ENCODE measurements at places on chromosomes 3 and 15. TPM values are rescaled to one million over a fixed set of nuclear protein-coding genes. Genes with fewer than 3 reads are reported as not detected.
A peak's percentile ranks its signal among the peaks of the same experiment; 100 is the strongest.

PDCD6IP gene
- 266 TPM for total RNA-seq

GOLGA6B gene
- total RNA-seq = not detected

GRCh38 chr3:30286007-30286669 lies 320.3 kb upstream of the TGFBR2 start:
- H3K27me3 ChIP-seq = no peaks in the 10 kb centered on the region
- no peak overlapping the region for H3K27ac ChIP-seq
- peaks cover 20% of the 10 kb centered on the region for H3K4me1 ChIP-seq
- H3K4me3 ChIP-seq = no peak overlapping the region
- no peaks in the 10 kb centered on the region for H3K36me3 ChIP-seq
- DNase-seq = peak; percentile 58

WDR49 gene
- 25.1 TPM for total RNA-seq

SRGAP3 gene
- total RNA-seq = 4.9 TPM

GRCh38 chr3:150925751-150926201 lies 20.5 kb upstream of the MINDY4B start:
- H3K4me1 ChIP-seq = no peaks in the 10 kb centered on the region
- no peak overlapping the region for H3K4me3 ChIP-seq
- no peaks in the 10 kb centered on the region for H3K27me3 ChIP-seq
- no peaks in the 10 kb centered on the region for H3K36me3 ChIP-seq
- peak; percentile 44 for DNase-seq

GOLGA8M gene
- total RNA-seq = 9.3 TPM

- no peak overlapping the region for H3K27ac ChIP-seq
- DNase-seq = no peak
- H3K4me1 ChIP-seq = no peaks in the 10 kb centered on the region
- no peaks in the 10 kb centered on the region for H3K36me3 ChIP-seq
- no peak overlapping the region for H3K4me3 ChIP-seq
- H3K27me3 ChIP-seq = no peaks in the 10 kb centered on the region
Measured at GRCh38 chr15:71627188-71627587, 183.2 kb upstream of the NR2E3 start.

- peak overlapping the region; percentile 79 for H3K4me3 ChIP-seq
- H3K27me3 ChIP-seq = no peaks in the 10 kb centered on the region
- peak overlapping the region; percentile 65 for H3K27ac ChIP-seq
- H3K36me3 ChIP-seq = no peaks in the 10 kb centered on the region
- peaks cover 27% of the 10 kb centered on the region for H3K4me1 ChIP-seq
Measured at GRCh38 chr3:13480340-13481318, 523 bp downstream of the HDAC11 start.

LMAN1L gene
- not detected for total RNA-seq

DNA sequence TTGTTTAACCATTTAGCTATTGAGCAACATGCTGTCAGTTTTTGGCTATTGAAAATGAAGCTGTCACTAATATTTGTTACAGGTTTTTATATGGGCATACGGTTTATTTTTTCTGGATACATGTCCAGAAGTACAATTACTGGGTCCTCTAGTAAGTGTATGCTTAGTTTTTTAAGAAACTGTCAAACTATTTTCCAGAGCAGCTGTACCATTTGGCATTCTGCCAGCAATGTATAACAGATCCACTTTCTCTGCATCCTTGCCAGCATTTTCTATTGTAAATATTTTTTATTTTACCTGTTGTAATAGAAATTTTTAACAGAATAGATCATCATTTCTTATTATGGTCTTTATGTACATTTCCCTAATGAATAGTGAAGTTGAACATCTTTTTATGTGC lies 658.8 kb downstream of the EDEM1 start:
- no peak for DNase-seq
- no peak overlapping the region for H3K4me3 ChIP-seq
- no peak overlapping the region for H3K27ac ChIP-seq
- no peaks in the 10 kb centered on the region for H3K27me3 ChIP-seq
- no peaks in the 10 kb centered on the region for H3K4me1 ChIP-seq

DNA sequence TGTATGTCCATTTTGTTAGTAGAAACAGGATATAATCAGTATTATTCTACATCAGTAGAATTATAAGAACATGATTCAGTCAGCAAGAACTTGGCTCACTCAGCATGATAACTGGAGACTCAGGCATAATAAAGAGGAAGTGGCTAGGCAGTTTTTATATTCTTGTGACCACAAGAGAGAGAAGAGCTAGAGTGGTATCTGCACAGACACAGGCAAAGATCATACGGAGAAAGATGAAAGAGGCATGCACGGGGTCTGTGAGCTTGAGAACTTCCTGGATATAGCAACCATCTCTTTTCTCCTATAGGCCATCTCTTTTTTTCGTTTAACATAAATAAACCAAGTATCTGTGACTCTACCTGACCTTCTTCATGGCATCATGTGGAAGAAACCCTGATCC lies 46.8 kb downstream of the MYO5A start:
- H3K27me3 ChIP-seq = no peaks in the 10 kb centered on the region
- no peaks in the 10 kb centered on the region for H3K36me3 ChIP-seq
- no peak overlapping the region for H3K4me3 ChIP-seq
- no peak for DNase-seq
- H3K27ac ChIP-seq = peak overlapping the region; percentile 34
- peaks cover 10% of the 10 kb centered on the region for H3K4me1 ChIP-seq

OR5H15 gene
- not detected for total RNA-seq

Measured in upper lobe of left lung (tissue), 6 donors.